ENCODE measurements at places on chromosomes 7 and 10. TPM values are rescaled to one million over a fixed set of nuclear protein-coding genes. Genes with fewer than 3 reads are reported as not detected.

Gene JAKMIP3
- total RNA-seq = 1.1 TPM

Gene ZWINT
- total RNA-seq = 84.9 TPM

Gene ASB10
- not detected for total RNA-seq

Gene UNC5B
- total RNA-seq = 1.5 TPM

Gene AVL9
- total RNA-seq = 32.9 TPM

Gene EVX1
- total RNA-seq = 0.14 TPM

Gene PITRM1
- 77.2 TPM for total RNA-seq

Gene CDK14
- 0.14 TPM for total RNA-seq

Gene HOXA6
- 1.6 TPM for total RNA-seq

Gene ICA1
- 1.6 TPM for total RNA-seq

Gene BTBD16
- total RNA-seq = 0.57 TPM

Gene NKX2-3
- total RNA-seq = 0.08 TPM

Gene ATRNL1
- 0.21 TPM for total RNA-seq

Gene STEAP4
- total RNA-seq = 0.07 TPM

Gene AGR3
- total RNA-seq = not detected

Gene C10orf62
- not detected for total RNA-seq

Gene ATOH7
- 0.15 TPM for total RNA-seq

Gene ZP3
- total RNA-seq = 20.2 TPM

Gene ZNF679
- total RNA-seq = not detected

Gene HYAL4
- total RNA-seq = not detected

Gene PRSS37
- total RNA-seq = not detected

Gene CXCL12
- 0.31 TPM for total RNA-seq

Gene TRPV5
- not detected for total RNA-seq

Gene SEC31B
- total RNA-seq = 2.7 TPM

Gene ST8SIA6
- total RNA-seq = not detected

Gene NAT16
- 0.15 TPM for total RNA-seq

Gene ENKUR
- total RNA-seq = 0.19 TPM

Gene ZNF488
- 14.5 TPM for total RNA-seq

Gene HGF
- total RNA-seq = not detected

Gene AMPH
- 0.10 TPM for total RNA-seq

Gene SPDYE2
- total RNA-seq = not detected

Gene RTKN2
- 0.95 TPM for total RNA-seq

Gene DDX50
- total RNA-seq = 34.0 TPM

Gene GIMAP8
- not detected for total RNA-seq

Gene RARRES2
- not detected for total RNA-seq

Gene PON1
- 1.0 TPM for total RNA-seq

Gene TAS2R4
- total RNA-seq = 0.07 TPM

Gene RSPH10B2
- total RNA-seq = not detected

Gene HECW1
- total RNA-seq = 15.7 TPM

Gene COMMD3
- total RNA-seq = 54.5 TPM

Gene OR2A1
- not detected for total RNA-seq

Gene LEP
- total RNA-seq = not detected

Gene SEMA3D
- 0.10 TPM for total RNA-seq

Gene SLC29A4
- 12.1 TPM for total RNA-seq

Gene EPHB6
- 0.50 TPM for total RNA-seq

Gene CCL26
- total RNA-seq = 9.9 TPM

Gene GFRA1
- 10.9 TPM for total RNA-seq

Gene PLPP4
- total RNA-seq = 0.16 TPM

Gene ZNF398
- total RNA-seq = 9.3 TPM

Gene SPAM1
- not detected for total RNA-seq

Gene ZNF727
- not detected for total RNA-seq

Gene CRHR2
- total RNA-seq = 0.05 TPM

Gene IFIT1B
- not detected for total RNA-seq

Gene BZW2
- 96.8 TPM for total RNA-seq

Gene RADIL
- total RNA-seq = 2.7 TPM

Gene NACAD
- 0.40 TPM for total RNA-seq

Data from A549 treated with Mapracorat at 1 μM for 4 hours (cell line).